H4 (cell line): ENCODE measurements at places on chromosomes 11 and 22.

GRCh38 chr11:77407613-77408012 is 66.3 kb downstream of the PAK1 start:
- DNase-seq = peak; percentile 79

GRCh38 chr22:45777852-45778375 is 106.3 kb downstream of the ATXN10 start:
- no peak for DNase-seq

DNA sequence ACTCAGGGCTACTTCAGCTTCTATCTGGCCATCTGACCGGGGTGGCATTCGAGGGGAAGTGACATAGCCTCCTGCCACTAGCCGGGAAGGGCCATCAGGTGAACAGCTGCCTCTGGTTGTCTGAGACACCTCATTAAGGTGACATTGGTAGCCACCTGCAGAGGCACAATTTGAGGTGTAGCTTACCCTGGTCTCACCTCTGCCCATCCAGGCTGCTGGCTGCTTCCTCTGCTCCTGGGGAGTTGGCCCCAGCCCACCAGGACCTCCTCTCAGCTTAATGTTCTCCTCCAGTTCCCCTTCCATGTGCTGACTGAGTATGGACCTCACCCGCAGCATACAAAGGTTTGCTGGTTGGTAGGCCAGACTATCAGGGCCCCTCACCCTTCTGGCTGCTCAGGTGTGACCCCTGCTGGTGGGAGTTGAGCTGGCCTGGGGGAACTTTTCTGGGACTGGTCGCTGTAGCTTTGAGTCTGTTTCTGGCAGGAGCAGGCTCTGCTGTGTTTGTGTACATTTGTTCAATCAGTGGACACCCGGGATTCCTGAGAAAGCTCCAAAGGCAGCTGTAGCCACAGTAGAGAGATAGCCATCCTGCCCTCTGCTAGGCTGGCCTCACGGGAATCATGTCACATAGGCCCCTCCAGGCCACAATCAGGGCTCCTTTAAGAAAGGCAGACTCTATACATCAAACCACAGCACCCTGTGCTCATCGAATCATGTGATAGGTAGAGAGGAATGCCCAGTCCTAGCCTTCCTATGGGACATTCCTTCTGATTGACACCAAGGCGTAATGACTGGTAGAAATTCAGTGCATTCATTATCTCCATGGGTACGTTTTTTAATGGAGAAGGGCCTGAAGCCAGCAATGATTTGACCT is 295.1 kb upstream of the PLET1 start:
- peak; percentile 32 for DNase-seq

- DNase-seq = no peak
Measured at GRCh38 chr11:57650739-57651090, 1.0 kb upstream of the YPEL4 start.

GRCh38 chr22:31241200-31241599 is 29.1 kb downstream of the LIMK2 start:
- no peak for DNase-seq

GRCh38 chr22:22553735-22554586 is 5.1 kb downstream of the PRAME start:
- no peak for DNase-seq

- no peak for DNase-seq
Measured at GRCh38 chr22:46933040-46933930, 170.8 kb downstream of the TBC1D22A start.

GRCh38 chr22:49866646-49867045 is 13.0 kb downstream of the ZBED4 start:
- no peak for DNase-seq

- no peak for DNase-seq
Measured at GRCh38 chr11:20376162-20376730, 11.3 kb upstream of the PRMT3 start.

DNA sequence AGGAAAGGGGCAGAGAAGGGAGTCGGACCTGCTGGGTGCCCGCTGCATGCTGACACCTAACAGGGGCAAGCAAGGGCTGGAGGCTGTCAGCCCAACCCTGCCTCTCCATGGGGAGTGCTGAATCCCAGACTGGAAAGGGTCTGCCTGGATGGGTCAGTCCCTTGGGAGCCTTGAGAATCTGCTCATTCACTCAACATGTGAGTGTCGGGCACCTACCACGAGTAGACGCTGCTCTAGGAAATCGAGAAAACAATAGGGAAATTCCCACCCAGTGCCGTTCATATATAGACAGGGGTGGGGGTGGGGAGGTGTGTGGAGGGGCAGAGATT is 4.4 kb upstream of the CTSD start:
- no peak for DNase-seq

DNA sequence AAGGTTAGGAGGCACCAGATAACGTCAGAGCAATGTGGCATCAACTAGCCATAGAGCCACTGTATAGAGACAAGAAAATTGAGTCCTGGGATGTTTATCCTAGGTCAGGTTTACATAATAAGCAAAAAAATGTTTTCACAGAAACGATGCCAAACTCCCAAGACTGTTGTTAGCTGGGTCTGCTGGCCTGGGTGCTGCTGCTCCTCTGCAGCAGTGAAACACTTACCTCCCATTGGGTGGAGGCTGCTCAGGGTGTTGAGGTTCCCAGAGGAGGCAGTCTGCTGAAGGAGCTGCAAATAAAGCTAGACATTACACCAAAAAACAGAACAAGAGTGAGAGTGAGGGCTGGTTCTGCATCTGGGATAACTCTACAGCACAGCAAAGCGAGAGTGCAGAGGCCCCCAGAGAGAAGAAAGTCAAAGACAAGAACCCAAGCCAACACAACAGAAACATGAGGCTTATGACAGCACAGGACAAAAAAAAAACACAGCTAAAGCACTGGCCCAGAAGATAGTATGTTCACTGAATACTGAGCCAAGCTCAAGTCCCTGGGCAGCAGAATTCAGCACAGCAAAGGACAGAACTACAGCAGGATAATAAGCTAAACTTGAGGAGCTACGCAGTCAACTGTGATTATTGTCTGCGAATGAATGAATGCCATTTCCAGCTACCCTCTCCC is 29.9 kb upstream of the RAPSN start:
- no peak for DNase-seq

DNA sequence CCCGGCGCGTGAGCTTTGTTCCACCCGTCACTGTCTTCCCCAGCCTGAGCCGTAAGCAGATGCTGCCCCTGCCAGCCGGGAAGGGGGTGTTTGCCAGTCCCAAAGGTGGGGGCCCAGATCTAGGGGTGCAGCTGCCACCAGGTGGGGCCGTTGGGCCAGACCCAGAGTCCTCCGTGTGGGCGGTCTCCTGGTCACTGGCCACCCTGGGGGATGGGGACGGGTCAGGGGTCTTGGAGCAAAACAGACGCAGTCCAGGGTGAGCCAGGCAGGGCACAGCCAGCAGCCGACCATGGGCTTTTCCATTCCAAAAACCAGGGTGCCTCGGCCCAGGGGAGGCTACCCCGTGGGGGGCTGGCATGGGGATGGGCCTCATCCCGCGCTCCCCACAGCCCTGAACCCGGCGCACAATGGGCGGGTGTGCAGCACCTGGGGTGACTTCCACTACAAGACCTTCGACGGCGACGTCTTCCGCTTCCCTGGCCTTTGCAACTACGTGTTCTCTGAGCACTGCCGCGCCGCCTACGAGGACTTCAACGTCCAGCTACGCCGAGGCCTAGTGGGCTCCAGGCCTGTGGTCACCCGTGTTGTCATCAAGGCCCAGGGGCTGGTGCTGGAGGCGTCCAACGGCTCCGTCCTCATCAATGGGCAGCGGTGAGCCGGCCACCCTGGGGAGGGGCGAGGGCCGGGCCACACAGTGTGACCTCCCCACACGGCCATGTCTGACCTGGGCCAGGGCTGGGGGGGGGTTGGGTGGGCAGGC is 3.5 kb downstream of the MUC5B start:
- no peak for DNase-seq

DNA sequence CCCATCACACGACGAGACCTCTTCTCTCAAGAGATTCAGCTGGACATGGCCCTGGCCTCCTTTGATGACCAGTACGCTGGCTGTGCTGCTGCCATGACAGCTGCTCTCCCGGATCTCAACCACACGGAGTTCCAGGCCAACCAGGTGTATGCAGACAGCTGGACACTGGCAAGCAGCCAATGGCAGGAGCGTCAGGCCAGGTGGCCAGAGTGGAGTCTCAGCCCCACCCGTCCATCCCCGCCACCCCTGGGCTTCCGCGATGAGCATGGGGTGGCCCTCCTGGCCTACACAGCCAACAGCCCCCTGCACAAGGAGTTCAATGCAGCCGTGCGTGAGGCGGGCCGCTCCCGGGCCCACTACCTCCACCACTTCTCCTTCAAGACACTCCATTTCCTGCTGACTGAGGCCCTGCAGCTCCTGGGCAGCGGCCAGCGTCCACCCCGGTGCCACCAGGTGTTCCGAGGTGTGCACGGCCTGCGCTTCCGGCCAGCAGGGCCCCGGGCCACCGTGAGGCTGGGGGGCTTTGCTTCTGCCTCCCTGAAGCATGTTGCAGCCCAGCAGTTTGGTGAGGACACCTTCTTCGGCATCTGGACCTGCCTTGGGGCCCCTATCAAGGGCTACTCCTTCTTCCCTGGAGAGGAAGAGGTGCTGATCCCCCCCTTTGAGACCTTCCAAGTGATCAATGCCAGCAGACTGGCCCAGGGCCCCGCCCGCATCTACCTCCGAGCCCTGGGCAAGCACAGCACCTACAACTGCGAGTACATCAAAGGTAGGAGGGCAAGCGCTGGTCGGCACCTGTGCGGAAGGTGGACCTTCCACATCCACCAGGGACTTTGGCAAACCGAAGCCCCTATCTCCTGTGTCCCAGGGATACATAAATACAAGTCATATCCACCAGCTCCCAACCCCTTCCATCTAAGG is 11.3 kb downstream of the CHRNA10 start:
- no peak for DNase-seq

DNA sequence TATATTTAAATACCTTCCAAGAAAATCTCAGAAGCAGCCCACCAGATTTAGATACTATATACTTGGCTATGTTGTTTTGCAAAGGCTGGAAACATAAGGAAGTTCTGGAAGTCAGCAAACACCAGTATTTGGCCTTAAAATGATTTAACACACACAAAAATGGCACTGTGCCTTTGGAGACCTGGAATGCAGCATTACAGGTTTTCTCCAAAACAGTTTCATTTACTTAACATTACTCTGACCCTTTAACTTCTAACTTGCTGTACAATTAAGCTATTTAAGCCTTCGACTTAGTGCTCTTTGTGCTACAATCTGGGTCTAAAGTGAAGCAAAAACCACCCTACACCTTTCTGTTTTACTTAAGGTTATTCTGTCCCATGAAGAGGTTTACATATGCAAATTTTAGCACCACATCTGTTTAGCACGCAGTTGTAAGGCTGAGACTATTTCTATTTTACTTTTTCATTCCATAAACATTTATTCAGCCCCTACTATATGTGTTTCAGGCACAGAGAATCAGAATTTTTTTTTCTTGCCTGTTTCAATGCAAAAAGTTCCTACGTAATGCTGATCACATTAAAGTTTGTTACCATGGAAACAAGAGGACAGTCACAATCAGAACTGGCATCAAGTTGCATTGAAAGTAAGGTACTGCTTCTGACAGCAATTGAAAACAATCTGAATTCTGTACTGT is 70.3 kb downstream of the MAML2 start:
- no peak for DNase-seq

DNA sequence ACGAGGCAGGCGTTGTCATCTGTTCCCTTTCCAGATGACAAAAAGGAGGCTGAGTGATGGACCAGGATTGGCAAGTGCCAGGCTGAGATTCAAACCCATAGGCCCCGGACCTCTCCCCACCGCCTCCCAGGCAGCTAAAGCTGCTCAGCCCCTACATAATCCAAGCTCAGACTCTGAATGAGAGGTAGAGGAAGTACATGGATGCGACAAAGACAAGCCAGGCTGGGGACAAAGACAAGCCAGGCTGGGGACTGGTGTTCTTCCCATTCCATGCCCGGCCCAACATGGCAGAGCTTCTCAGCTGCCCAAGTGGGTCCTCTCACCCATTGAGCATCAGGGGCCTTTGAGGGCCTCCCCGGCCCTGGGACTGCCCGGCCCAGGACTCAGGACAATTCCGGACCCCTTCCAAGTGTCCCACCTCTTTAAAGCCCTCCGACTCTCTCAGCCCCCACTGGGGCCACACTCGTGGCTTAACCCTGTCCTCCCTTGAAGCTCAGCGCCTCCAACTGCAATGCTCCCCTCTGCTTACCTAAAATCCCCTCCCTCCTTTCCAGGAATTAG is 4.8 kb downstream of the MFNG start:
- DNase-seq = no peak

DNA sequence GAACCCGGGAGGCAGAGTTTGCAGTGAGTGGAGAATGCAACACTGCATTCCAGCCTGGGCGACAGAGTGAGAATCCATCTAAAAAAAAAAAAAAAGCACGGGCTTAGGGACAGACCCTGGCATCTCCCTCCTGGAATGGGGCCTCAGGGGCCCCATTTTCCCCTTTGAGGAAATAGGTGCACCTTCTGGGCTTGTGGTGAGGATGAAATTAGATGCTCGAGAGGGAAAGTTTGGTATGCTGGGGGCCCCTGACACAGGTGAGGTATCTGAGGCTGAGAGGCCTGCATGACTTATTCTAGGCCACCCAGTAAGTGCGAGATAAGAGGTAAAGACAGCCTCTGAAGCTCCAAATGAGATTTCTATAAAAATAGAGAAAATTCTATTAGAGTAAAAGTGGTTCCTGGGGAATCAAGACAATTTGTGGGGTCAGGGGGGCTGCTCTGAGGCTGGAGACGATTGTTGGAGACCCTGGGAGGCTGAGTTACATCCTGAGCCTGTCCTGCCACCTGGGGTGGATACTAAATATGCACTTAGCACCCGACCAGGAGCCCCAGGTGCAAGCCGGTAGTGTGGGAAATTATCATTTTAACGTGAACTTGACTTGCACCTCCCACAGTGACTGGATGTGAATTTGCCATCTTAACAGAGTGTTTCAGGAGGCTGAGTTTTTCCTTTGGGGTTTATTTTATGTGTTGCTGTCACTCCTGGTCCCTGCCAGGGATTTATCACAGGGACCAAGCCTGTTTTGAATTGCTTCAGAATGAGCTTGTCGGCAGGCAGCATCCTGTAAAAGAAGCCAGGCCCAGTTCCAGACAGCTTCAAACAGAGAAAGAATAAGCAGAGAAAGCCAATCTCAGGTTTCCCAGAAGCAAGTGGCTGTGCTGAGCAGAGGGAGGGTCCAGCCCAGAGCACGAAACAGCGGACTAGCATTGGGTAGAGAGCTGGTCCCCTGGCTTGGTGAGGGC is 48.4 kb upstream of the TSKU start:
- no peak for DNase-seq

DNA sequence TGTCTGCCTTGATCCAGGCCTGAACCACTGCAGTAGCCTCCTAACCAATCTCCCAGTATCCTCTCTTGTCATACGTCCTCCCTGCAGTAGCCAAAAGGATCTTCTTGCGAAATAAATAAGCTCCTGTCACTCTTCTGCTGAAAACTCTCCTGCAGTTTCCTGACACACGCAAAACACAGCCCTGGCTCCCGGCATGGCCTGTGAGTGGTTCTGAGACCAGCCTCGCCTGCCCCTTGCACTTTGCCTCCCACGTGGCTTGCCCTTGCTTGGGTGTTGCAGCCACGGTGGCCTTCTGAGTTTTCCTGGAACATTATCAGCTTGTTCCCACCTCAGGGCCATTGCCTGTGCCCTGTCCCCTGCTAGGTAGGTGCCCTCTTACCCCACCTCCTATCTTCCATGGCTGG is 7.2 kb downstream of the ZC3H7B start:
- DNase-seq = no peak
